NCI-H446 (cell line): ENCODE measurements at places on chromosomes 3 and 15.

DNA sequence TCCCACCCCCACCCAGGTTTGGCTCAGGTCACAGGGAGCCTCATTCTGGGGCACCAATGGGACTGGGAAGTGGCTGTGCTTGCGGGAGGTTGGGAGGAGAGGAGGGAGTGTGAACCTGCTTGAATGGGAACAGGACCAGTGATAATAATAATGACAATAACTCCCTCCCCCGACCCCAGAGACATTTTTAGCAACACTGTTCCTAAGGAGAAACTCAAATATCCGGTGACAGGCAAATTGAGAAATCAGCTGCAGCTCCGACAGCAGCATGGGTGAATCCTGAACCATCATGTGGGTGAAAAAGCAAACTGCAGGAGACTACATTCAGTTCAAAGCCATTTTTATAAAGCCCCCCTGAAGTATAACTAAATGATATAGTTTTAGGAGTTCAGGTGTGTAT lies 11.6 kb upstream of the RPL29 start:
- DNase-seq, result no peak

DNA sequence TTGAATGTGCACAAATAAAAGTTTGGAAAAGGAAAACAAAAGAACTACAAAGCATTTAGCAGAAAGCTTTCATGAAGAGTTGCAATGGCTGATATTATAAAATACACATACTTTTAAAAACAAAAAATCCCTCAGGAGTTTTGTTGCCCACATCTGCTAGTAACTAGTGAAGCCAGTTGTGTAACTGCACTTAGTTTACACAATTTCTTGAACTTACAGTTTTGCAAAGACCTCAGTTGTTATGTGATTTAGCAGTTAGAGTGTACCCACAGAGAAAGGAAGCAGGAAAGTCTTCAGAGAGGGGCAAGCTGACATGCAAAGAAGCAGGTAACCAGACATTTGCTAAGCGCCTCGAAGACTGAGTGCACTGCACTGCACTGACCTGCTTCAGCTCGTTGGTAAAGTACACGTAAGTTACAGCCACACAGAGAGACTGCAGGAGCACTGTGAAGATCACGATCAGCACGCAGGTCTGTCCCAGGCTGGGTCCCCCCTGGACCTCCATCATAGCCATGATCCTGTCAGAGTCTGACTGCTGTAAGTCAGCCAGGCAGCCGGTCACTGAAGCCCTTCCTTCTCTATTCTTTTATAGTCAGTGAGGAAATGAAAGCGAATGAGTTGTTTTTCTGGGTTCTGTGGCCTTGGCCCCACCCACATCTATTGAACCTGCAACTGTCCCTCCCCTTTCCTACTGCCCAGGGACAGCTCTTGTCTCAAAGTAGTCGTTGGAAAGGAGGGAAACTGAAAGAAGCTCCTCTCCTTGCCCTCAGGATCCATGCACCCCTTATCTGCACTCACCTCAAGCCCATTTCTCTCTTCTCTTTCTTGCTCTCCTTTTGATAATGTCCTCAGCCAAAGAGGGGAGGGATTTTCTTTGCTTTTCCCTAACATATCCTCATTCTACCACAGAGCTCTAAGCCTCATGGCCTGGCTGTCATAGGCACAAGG lies at the start of gene TNFSF10:
Gene TNFSF10 (minus strand): TSS at position 560 of the 948 bp plus-strand sequence. CDS start 46 bp downstream, at position 514.
- DNase-seq, result no peak

DNA sequence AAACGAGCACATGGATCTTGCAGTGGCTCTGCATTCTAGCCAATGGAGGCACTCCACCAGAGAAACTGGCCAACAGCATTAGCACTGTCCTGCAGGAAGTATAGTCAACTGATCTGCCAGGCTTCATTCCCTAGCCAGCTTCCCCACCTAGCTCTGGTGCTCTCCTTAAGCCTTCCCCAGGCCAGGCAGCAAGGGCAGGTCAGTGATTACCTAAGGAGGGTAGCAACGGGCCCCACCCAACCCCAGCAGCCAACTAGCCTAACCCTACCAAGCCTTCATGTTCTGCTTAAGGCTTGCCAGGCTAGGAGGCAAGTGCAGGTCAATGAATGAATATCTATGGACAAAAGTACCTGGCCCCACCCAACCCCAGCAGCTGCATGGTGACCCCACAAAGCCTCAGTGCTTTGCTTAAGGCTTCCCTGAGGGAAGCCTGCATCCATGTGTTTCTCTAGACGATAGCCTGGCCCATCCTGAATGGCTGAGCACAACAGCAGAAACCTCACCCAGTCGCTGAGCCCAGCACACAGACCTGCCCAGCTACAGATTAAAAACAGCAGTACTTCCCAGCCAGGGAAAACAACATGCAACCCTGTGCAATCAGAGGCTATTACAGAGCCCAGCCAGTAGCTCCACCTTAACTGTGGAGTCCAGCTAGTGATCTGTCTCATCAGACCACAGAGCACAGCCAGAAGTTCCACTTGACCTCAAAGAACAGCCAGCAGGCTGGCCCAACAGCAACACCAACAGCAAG lies 28.5 kb downstream of the THBS1 start:
- DNase-seq, result no peak

DNA sequence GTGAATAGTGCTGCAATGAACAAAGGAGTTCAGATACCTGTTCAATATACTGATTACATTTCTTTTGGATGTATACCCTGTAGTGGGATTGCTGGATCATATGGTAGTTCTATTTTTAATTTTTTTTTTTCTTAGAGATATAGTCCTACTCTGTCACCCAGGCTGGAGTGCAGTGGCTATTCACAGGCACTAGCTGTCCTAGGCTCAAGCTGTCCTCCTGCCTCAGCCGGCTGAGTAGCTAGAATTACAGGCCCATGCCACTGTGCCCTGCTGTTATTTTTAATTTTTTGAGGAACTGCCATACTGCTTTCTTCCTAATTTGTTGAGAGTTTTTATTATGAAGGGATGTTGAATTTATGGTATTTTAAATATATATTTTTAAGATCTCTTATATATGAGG lies 23.0 kb upstream of the CACNA2D3 start:
- no peak for DNase-seq

DNA sequence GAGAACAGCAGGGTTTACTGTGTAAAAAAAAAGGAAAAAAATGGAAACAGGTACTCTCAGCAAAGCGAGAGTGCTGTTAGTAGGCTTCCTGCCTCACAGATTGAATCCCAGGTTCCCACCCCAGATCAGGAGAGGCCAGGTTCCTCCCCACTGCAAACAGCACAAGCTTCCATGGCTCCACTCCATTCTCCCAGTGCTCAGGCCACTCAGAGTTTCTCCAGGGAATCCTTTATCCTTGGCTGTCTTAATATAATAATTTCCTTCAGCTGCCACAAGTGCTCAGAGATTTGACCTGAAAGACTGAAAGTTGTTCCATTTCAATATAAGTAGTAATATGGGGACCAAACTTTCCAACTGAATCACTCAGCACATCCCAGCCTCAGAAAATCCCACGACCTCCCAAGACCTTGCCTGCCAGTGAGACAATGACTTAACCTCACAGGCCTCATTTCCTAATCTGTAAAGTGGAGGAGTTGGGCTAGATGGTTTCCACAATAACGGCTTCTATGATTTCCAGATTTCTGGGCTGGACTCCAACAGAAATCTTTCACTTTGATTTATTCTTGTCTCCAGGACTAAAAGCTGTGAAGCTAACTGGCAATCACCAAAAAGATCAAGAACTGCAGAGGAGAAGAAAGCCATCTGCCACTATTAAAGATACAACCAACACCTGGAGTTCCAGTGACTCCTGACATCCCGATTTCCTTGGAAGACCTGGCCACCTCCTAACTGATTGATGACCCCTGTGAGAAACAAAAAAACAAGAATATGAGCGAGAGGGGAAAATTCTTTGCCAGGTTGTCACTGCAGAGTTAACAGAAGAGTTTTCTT lies 289.5 kb downstream of the NEK10 start:
- DNase-seq, result peak; percentile 54

- DNase-seq, result no peak
These were observed 35.8 kb upstream of the THRB start for GRCh38 chr3:24530471-24530870.

GRCh38 chr3:169489775-169490546 lies 173.6 kb downstream of the MECOM start:
- DNase-seq, result no peak

DNA sequence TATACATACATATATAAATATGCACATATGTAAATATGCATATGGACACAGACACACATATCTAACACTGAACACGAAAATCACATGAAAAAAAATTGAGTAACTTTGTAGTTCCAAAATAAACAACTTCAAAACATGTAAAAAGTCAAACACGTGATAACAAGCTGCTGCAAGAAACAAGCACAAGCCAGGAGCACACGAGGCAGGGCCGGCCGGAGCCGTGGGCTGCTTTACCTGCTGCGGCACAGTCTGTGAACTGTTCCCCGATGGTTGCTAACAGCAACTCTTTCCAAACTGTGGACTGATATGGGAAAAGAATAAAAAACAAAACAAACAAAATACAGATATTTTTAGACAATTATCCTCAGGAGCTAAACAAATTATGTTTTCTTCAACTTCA lies 31.6 kb downstream of the EIF4E3 start:
- DNase-seq, result no peak

GRCh38 chr15:70867911-70868467 lies 14.0 kb upstream of the LARP6 start:
- no peak for DNase-seq

GRCh38 chr3:160698599-160699195 lies 21.7 kb downstream of the ARL14 start:
- no peak for DNase-seq

GRCh38 chr15:83983634-83984458 lies 251.7 kb upstream of the GOLGA6L4 start:
- no peak for DNase-seq

DNA sequence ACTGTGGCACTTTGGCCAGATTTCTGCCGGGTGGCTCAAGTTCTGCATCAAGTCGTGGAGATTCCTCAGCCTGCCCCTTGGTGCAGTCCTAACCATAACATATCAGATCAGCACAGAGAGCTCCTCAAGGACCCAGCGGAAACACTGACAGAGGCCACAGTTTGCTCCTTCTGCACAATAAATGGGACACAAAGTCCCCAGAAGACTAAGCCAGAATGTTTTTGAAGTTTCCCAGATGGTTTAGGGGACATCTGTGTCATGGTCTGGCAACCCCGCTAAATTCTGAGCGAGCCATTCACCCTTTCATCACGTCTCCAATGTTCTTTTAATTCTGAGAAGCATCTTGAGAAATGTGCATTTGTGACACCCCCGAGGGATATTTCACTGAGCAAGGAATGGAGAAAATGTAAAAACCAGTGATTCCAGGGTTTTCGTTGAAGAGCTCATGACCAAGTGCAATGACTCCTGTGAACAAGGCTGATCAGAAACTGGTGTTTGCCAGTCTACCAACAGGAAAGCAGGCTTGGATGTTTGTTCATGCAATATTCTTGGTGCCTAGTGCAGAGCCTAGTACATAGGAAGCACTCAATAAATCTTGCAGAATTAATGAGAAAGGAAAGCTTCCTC lies 64.8 kb upstream of the LMCD1 start:
- no peak for DNase-seq

DNA sequence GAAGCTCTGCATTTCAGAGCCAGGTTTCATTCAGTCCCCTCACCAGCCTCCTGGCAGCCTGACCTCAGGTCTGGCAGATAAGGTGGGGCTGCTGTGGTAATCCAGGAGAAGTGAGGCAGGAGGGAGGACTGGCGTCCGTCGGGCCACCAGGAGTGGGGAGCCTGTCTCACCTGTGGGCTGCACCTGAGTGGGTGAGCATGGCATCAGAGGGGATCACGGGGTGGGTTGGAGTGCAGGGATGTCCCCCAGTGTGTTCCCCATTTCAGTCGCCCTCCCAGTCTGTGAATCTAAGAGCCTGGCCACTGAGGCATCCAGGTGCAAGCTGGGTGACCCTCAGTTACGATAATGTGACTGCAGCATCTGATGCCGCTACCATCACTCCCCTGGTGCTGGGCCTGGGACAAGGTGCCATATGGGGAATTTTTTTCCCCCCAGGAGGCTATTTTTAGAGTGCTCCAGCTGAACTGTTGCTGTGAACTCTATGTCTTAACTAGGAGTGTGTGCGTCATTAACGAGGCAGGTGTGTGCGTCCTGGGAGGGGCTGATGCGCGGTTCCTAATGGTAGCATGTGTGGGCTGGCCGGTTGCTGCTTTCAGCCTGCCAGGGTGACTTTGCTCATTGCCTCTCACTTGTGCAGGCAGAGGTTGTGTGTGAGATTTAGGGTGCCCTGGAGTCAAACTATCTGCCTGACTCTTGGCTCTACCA lies 165.2 kb downstream of the SLCO3A1 start:
- no peak for DNase-seq

- no peak for DNase-seq
These were observed 119.0 kb upstream of the CTDSPL start for GRCh38 chr3:37742574-37743212.

DNA sequence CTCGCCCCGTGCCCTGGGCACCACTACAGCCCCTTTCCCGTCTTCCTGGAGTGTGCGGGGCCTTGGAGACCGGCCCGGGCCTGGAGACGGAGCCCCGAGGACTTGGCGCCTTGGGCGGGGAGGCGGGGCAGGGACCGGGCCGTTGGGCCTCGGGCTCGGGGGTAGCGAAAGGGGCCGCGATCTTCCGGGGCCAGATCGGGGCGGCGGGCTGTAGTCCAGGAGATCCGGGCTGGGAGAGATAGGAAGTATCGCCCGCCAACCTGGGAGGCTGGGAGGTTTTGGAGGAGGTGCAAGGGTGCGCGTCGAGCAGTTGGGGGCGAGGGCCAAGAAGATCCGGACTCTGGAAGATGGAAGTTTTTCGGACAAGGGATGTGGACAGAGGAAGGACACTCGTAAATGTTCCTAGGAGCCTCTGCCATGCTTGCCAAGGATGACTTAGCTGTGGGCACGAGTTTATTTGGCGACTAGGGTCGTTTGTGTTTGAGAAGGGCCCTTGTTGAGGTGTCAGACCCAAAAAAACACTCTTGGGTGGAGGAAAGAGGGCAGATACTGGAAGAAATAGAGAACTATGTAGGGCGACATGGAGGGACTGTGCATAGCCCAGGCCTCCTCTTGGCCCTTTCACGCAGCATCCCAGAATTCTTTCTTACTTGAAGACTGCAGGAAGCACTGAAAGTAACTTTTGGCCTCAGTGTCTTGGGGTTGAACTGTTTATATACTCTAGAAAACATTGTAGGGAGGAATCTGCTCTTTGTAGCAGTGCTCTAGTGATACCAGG lies 712 bp downstream of the RTF1 start:
- peak; percentile 24 for DNase-seq

- no peak for DNase-seq
These were observed at the start of gene DCLK3 for GRCh38 chr3:36763850-36764703. Gene DCLK3, minus strand, starts transcription at chr3:36764553. Its CDS starts 290 bp downstream, at chr3:36764263.

GRCh38 chr3:9553948-9554513 lies 409 bp upstream of the LHFPL4 start:
- DNase-seq, result peak; percentile 1

DNA sequence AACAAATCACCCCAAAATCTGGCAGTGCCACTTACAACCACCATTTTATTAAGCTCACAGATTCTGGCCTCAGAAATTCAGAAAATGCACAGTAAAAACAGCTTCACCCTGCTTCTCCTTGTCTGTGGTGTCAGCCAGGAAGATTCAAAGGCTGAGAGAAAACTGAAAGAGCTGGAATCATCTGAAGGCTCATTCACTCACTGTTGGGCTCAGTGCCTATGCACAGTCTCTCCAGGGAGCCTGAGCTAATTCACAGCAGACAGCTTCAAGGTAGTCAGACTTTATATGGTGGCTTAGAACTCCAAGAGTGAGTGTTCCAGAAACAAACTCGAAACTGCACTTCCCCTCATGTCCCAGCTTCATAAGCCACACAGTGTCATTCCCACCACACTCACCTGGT lies 16.5 kb upstream of the PLOD2 start:
- DNase-seq, result no peak

GRCh38 chr15:67833710-67834511 lies 5.9 kb downstream of the RNU6-1 start:
- DNase-seq, result no peak
